ENCODE measurements at places on chromosomes 1 and 21.

DNA sequence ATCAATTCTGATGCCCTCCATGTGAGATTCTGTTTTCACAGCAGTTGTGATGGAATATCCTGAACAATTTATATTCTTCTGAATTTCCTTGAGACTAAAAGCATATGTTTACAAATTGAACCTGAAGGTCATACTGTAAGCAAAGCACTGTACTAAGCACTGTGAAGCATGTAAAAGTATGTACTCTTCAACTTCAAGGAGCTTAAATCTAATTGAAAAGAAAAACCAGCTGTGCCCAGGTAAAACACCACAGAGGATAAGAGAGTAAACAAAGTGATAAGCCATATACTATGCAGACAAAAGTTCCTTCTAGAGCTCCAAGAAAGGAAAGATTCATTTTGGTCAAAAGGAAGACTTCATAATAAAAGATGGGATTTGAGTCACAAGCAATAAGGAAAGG, 71.9 kb downstream of the TTLL7 start:
- no peak for DNase-seq

DNA sequence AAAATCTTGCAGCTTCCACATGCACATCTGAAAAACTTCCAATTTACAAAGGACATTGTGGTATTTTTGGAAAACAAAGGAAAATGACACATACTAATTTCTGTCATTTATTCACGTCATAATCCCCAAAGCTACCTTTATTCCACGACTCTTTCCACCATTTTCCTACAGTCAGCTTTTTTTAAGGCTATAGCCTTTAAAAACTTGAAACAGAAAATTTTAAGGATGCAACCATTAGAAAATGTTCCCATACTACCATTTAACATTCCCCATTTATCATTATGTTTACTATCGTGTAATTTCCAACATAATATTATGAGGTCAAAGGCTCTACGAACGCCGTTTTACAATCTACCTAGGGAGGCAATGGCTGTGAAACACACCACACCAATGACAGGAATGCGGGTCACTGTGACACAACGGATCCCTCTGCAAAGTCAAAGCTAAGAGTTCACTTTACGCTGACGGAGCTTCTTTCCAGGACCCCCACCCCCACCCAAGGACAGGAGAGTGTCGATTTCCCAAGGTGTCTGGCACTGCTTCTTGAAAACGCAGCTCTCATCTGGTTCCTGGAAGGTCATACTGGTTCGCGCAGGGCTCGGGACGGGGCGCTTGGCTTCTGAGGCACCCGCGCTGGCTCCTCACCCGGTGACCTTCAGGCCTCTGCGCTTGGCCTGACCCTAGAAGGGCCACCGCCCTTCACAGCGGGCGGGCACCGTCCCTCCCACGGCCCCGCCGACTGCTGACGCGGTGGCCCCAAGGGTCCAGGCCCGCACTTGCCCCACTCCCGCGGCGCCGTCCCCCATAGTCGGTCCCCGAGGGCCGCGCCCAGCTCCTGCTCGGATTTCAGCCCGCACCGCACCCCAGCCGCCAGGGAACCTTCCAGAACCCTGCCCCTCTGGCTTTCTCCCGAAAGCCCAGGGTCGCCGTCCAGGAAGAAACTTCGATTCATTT, 50.5 kb upstream of the ATF3 start:
- DNase-seq = peak; percentile 5

DNA sequence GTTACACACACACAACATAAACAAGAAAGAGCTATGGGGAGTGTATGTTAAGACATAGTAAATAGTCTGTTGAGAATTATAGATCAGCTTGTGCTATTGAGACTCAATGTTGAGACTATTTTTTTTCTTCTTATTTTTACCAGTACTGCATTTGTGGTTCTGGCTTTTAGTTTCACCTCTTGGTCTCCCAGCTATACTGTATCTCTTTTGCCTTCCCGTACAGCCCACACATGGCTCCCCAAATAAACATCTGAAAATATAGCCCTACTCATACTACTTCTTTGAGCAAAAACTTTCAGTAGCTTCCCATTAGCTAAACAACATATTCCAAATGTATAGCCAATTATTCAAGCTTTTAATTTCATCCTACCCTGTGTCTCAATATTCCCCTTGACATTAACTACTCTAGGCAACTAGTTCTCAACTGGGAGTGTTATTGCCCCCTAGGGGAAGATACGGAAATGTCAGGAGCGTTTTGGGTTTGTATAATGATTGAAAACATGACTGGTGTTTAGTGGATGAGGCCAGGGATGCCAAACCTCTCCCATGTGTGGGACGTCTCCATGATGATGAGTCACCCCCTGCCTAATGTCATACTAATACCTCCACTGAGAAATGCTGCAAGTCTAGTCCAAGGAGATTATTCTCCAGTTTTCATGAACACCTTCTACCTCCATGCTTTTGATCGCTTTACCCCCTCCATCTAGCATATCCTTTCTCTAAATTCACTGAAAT, 6.8 kb downstream of the RPE65 start:
- DNase-seq = no peak

- DNase-seq = no peak
Measured at GRCh38 chr21:36902793-36903192, 63.7 kb downstream of the HLCS start.

- no peak for DNase-seq
Measured at GRCh38 chr1:200866116-200866515, 6.7 kb upstream of the GPR25 start.

GRCh38 chr1:230958370-230958769, 20.3 kb downstream of the TTC13 start:
- DNase-seq = no peak

DNA sequence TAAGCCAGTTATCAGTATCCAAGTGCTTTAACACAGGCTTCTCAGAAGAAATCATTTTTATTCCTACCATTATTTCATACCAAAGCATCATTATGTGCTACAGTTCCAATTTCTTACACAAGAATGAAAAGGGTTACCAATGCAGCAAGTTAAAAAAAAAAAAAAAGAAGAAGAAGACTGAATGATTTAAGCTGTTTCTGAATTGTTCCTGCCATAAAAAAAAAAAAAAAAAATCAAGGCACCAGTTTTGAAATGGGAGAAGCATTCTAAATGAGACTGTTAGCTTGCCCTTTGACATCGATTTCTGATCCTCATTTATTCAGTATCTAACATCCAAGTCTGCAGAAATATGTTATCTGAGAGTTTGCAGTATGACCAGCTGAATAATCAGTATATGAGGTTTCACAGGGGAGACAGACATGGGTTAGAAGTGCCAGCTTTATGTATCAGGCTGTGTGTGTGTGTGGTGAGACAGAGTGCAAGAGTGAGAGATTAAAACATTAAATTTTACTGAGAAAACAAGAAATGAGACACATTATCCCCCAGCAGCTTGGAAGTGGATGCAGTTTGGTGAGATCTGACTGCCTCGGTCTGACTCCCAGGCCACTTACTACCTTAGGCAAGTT, 105.8 kb downstream of the COLGALT2 start:
- no peak for DNase-seq

DNA sequence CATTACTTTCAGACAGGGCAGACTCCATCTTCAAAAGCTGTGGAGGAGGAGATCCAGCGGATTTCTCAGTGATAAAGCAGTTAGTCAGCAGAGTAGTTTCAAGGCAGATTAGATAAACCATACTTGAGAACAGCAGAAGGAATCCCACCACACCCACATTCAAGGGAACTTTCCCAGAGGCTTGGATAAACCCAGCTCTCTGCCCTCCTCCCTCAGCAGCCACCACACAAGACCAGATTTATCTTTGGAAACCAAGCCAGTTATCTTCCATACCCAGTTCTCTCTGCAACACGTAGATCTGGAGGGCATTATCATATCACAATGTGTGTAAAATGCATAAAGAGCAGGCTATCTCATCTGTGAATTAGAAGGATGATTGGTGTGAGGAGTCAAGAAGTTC, 40.2 kb downstream of the GFI1 start:
- DNase-seq = no peak

DNA sequence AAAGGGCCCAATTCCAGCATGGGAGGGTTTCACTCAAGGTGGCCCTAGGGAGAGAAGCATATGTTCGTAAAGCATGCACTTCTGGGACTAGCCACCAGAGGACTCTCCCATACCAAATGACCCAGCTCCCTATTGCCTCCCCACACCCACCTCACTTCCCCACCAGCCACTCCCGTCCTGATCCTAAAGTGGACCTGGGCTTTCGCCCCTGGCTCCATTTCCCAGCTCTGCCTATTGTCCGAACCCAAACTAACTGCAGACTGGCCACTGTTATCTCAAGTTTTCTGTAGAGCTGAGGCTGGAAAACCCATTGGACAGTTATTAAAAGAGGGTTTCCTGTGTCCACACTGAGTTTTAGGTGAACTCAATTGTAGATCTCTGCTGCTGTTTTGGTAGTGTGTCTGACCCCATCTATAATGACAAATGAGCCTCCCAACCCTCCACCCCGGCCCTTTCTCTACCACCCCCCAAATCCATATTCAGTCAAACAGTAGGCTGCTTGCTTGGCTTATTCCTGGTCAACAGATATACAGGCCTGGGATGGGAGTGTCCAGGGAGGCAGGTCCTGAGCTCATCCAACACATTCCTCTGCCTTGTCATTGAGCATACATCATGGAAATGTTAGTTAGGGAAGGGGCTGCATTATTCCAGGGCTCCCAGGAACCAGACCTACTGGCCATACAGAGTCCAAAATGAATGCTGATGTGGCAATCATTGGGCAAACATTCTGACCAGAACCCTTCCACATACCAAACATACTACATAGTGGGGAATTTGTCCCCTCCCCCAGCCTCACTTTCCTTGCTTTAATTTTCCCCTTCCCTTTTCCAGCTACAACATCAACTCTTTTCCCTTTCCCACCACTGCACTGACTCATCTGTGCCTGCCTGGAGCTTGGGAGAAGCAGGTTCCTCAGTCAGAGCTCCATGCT, 59.2 kb downstream of the ABCA4 start:
- no peak for DNase-seq

GRCh38 chr1:191851799-191852595, 306.3 kb upstream of the RGS18 start:
- no peak for DNase-seq

DNA sequence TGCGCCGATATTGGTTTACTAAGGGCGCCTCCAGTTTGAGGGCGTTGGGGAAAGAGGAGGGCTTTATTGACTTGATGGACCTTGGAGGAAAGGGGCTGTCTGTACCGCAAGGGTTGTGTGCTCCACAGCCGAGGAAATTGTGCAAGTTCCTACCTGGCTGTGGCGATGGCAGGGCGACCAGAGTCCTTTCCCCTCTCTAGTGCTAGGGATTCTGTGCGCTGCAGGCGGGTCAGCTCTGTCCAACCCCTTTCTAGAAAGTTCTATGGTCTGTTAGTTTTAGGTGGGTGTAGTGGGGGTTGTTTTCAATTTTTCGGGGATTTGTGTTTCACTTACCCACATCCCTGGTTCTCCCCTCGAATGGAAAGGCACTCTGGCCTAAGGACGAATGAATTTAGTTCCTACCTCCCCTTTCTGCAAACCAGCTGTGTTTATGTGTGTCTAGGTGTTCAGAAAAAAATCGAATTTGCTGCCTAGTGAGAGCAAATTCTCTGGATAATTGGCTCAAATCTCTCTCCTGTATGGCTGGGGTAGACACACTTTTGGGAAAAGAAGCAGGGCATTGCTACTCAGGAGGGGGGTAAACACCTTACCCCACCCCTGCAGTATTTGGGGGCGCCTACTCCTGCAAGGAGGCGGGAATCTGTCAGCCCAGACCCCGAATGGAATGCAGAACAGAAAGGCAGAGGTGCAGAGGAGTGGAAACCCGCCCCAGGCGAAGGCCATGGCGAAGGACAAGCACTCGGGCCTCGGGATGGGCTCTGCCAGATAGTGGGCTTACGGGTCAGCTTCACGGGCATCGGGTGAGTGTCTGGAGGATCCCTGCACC, 2.0 kb downstream of the DMBX1 start:
- no peak for DNase-seq

GRCh38 chr1:168714012-168714411, 15.0 kb downstream of the DPT start:
- no peak for DNase-seq

- no peak for DNase-seq
Measured at GRCh38 chr1:38744452-38745350, 114.9 kb downstream of the RRAGC start.

DNA sequence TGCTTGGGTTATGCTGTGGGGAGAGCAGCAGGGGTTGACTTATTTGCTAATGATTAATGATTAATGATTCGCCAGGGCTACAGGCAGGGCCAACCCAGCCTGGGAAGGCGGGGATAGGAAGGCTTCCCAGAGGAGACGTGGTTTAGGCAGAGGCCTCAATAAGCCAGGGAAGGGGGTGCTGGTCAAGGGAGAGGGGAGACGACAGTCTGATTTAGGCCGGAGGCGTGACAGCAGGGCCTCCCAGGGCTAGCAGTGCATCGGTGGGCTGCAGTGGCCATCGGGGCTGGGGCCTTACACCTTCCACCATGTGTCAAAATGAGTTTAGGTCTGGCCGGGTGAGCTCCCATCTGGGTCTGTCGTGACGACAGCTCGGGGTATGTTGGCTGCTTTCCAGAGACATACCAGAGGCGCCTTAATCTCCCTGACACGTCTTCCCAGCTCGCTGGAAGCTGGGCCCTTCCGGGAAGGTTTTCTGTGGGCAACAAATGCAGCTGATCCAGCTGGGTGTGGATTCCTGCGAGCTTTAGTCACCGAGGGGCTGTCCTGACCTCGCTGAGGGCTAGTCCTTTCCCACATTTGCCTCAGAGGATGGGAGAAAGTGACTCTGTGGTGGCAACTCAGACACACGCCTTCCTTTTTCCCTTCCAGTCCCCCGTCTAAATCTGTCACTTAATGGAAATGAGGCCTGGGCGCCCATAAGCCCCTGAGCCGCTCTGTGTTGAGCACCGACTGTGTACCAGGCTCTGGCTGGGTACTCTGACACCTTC, 3.7 kb upstream of the SLC1A7 start:
- no peak for DNase-seq

GRCh38 chr1:27469334-27469733, 20.6 kb downstream of the WASF2 start:
- DNase-seq = no peak

- no peak for DNase-seq
Measured at GRCh38 chr21:43809853-43810504, 20.6 kb downstream of the RRP1 start.

- DNase-seq = no peak
Measured at GRCh38 chr1:212531267-212531666, 77.3 kb upstream of the ATF3 start.

DNA sequence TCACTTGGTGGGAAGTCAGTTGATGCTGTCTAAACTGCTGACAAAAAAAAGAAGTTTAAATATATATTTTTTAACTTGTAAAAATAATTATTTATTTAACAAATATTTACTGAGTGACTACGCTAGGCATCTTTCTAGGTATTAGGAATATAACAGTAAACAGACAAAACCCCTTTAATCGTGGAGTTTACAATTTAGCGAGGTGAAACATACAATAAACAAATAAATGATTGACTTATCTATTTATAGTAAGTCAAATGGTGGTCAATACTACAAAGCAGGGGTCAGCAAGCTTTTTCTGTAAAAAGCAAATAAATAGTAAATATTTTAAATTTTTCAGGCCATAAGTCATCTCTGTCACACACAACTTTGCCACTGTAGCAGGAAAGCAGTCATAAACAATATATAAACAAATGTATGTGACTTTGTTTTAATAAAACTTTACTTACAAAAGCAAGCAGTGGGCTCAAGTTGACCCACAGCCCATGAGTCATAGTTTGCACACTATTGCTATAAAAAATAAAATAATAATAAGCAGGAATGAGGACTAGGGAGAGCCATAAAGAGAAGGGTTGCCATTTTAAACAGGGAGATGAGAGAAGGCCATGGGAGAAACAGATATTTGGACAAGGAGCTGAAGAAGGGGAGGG, 263.9 kb downstream of the PLPP3 start:
- no peak for DNase-seq

- no peak for DNase-seq
Measured at GRCh38 chr1:21703318-21703963, 34.3 kb upstream of the RAP1GAP start.
